Urothelium cell line (cell line): ENCODE measurements at places on chromosomes 4 and X.

DNA sequence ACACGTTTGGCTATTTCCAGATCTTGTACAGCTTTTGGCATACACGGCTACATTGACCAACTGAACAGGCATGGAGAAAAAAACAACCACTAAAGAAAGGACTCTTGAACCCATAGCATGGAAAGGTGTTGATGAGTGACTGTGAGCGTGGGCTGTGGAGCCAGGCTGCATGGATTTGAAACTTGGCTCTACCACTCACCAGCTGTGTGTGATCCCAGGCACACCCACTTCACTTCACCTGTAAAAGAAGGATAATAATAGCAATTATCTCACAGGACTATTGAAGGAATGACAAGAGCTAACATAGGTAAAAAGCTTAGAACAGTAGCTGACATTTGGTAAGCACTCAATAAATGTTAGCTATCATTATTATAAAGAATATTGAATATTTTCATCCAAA is 301.7 kb upstream of the CPEB2 start:
- no peak for DNase-seq

- DNase-seq, result no peak
Observed at GRCh38 chrX:105463473-105463872, 243.0 kb upstream of the TEX13A start.

DNA sequence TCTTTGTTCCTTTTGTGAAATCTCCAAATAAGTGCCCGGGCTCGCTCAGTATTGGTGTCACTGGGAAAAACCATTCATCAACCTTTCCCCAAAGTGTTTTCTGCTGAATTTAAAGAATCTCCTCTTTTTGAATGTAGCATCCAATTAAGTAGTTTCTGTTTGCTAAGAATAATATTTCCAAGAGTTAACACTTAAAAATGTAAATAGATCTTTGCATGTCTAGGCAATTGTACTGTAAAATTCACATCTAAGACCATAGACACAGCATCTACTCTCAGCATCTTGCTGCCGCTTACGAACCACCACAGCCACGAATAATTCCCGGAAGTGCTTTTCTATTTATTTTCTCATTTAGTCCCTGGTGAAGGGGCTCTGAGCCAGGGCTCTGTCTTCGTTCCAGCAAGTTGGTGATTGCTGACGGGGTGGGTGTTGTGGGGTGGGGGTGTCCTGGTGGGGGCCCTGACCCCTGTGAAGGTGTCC is 1.4 kb downstream of the NSG1 start:
- DNase-seq, result no peak

GRCh38 chr4:56976837-56977320 is 527 bp downstream of the NOA1 start:
- peak; percentile 57 for DNase-seq
